ENCODE measurements at places on chromosomes 6 and 20.
A peak's percentile ranks its signal among the peaks of the same experiment; 100 is the strongest.

DNA sequence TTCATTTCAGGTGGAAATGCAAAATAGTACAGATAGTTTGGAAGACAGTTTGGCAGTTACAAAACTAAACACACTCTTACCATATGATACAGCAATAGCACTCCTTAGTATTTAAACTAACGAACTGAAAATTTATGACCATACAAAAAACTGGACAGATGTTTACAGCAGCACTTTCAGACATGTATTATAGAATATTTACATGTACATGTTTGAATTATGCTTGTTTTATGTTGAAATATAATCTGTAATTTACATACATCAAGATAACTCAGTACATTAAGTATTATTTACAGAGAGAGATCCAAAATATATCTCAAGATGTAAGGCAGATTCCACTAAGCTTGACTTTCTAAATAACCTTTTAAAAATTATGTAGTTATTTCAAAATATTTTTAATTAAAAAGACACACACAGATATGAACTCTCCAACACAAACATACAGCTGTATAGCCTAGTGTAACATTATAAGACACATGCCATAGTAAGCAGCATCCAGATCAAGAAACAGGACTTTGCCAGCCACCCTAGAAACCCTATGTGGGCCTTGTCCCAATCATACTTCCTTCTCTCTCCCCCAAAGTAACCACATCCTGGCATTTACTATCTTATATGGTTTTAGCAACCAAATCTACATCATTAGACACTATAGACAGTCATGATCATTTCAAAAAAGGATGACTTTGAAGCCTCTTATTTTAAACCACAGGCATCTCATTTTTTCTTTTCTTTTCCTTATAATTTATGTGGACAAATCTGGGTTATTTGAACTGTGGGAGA is 82.2 kb downstream of the MAN1A1 start:
- no peak for DNase-seq

GRCh38 chr20:8361006-8361652 is 229.1 kb downstream of the PLCB1 start:
- no peak for DNase-seq

DNA sequence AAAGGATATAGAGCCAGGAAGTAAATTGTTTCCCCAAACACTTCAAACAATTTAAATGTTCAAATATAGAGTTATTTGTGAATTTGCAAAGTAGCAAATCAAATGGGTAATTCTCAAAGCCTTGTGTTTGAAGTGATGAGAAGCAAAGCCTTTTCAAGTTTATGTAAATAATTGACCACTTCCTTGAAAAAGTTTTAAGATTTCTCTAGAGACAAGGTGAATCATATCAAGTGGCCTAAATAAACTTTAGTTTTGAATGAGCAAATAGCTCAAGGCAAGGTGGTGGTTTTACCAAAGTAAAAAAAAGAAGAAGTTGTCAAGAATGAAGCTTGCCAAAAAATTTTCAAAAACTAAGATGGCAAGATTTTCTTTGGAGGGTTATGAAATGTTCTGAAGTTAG is 42.6 kb upstream of the IFNGR1 start:
- DNase-seq = no peak

GRCh38 chr20:47568019-47568418 is 66.3 kb downstream of the NCOA3 start:
- peak; percentile 68 for DNase-seq

- DNase-seq = no peak
These were observed 195.8 kb upstream of the ZNF184 start for GRCh38 chr6:27668442-27669294.

All from retinal pigment epithelial cell (primary cell).